ENCODE measurements at places on chromosomes 6 and 20. TPM values are rescaled to one million over a fixed set of nuclear protein-coding genes. Genes with fewer than 3 reads are reported as not detected.

The PDE10A gene
- polyA plus RNA-seq: 10.9 TPM

The CDH4 gene
- 23.2 TPM for polyA plus RNA-seq

The CLDN20 gene
- polyA plus RNA-seq: 0.87 TPM

The VNN1 gene
- polyA plus RNA-seq: 0.08 TPM

The CLPSL1 gene
- not detected for polyA plus RNA-seq

Data from spinal cord (tissue), 10 donors.